ENCODE measurements at places on chromosomes 3 and 15.
A peak's percentile ranks its signal among the peaks of the same experiment; 100 is the strongest.

DNA sequence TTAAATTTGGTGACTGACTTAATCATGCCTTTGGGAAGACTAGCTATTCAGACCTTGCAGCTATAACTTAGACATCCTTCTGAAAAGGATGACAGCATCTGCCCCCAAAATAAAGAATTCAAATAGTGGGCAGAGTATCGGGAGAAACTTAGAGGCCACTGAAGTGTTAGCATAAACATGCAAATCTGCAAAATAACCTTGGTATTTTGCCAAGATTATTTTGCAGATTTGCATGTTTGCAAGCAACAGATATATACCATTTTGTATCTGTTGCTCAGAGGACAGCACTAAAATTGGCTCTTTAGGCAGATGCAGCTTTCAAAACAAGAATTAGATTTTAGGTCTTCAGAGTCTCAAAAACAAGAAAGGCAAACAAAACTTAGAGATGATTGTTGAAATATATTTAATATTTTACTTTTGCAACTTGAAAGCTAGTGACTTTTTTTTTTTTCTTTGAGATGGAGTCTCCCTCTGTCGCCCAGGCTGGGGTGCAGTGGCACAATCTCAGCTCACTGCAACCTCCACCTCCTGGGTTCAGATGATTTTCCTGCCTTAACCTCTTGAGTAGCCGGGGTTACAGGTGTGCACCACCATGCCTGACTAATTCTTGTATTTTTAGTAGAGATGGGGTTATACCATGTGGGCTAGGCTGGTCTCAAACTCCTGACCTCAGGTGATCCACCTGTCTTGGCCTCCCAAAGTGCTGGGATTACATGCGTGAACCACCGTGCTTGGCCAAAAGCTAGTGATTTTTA lies 47.8 kb downstream of the KBTBD8 start:
- DNase-seq, result no peak

DNA sequence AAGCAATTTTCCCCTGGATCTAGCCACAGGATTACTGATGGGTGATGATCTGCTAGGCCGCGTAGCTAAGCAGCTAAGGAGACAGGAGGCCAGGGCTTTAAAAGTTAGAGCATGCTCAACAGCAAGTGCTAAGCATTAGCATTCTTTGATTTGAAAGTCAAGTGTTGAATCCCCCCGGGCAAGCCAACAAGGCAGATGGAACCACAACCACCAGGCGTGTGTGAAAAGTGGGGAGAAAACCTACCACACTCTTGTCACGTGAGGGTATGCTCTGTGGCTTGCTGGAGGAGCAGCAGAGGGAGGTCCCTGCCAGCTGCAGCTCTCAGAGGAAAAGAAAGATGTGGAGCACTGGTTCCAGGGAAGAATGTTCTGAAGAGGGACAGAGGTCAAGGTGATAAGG lies 20.9 kb downstream of the SLC51A start:
- no peak for DNase-seq

- DNase-seq, result no peak
Measured at GRCh38 chr3:151309566-151309965, 7.1 kb downstream of the GPR87 start.

- no peak for DNase-seq
Measured at GRCh38 chr3:23501201-23501802, 298.2 kb downstream of the UBE2E2 start.

DNA sequence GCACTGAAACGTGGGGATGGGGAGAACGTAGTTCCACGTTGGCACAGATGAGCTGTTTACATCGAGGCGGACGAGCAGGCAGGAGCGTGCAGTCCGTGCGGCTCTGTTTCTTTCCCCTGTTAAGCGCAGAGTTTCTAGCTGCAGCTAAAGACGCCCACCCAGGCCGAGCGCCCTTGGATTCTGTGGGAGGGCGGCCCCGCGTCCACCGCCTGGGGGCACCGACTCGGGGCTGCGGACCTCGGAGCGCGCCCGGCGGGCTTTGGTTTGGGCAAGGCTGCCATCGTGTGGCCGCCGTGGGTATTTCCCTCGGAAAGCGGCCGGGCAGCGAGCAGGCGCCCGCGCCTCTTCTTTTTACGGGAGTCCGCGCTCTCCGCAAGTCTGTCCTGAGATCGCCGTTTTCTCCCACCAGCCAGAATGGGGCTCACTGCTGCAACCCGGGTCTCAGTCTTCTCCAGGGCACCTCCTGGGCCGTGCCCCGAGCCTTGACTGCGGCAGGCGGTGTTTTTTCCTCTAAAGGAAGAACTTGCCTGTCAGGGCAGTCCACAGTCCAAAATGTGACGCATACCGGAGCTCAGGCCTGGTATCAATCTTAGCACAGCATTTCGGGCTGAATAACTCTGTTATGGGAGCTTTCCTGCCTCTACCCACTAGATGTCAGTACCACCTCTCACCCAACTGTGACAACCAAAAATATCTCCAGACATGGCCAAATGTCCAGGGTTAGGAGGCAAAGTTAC lies 219.9 kb upstream of the IGF1R start:
- peak; percentile 51 for DNase-seq

DNA sequence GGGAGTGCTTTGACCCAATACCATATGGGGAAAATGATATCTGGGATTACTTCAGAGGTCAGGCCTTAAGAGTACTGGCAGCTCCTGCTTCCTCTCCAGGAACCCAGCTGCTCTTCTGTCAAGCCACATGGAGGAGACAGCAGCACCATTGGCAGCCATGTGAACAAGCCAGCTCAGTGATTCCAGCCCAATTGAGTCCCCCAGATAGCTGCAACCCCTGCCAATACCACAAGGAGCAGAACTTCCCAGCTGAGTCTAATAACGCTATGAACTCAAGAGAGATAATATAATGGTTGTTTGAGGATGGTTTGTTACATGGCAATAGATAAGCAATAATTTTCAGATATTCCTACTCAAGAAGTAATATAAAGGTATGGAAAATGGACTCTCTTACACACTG lies 126.8 kb upstream of the CPNE4 start:
- no peak for DNase-seq

GRCh38 chr3:82080792-82081191 lies 319.3 kb upstream of the GBE1 start:
- no peak for DNase-seq

DNA sequence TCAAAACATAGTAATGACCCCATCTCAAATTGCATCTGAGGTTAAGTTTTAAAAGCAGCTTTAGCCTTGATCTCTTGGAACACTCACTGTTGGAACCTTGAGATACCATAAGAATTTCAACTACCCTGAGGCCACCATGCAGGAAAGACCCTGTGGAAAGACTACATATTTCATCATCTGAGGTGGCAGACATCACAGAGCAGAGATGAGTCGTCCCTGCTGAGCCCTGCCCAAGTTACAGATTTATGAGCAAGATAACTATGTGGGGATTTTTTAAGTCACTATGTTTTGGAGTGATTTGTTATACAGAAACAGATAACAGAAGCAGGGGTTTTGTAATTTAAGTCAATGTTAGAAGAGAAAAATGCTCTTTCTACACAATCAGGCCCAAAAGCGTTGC lies 168.4 kb downstream of the STAC start:
- DNase-seq, result no peak

DNA sequence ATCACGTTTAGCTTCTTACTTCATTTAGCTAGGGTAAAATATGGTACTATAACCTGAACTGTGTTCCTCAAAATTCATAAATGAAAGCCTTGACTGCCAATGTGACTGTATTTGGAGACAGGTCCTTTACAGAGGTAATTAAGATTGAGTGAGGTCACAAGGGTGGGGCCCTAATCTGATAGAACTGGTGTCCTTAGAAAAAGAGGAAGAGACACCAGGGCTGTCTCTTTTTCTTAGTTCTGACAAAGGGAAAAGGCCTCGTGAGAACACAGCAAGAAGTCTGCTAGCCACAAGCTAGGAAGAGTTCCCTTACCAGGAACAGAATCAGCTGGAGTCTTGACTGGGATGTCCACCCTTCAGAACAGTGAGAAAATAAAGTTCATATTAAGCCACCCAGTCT lies 162.7 kb downstream of the GMNC start:
- no peak for DNase-seq

GRCh38 chr3:151859233-151859673 lies 14.2 kb upstream of the SUCNR1 start:
- DNase-seq, result no peak

GRCh38 chr15:65133548-65134200 lies at the start of gene PDCD7:
Gene PDCD7 (minus strand): TSS chr15:65133808. CDS start chr15:65133781, 27 bp downstream.
- peak; percentile 98 for DNase-seq

DNA sequence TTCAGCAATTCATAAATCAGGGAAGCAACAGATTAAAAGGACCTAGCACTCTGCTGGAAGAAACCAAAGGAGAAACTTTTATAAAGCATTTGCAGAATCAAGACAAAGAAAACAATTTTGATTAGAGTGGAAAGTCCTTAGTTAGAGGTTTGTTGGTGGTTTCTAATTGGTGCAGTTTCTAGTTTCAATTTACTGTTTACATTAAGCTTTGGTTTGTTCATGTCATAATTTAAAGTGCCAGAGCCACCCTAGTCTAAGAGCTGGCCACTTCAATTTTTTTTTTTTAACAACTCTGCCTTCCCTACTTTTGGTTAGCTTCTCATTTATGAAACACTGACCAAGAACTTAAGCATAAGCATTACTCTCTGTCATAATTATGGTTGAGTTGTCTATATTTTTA lies 1428.2 kb upstream of the GBE1 start:
- DNase-seq, result no peak

- no peak for DNase-seq
Measured at GRCh38 chr3:20037255-20037996, 2.8 kb upstream of the KAT2B start.
